ENCODE measurements at places on chromosomes 7 and 10. TPM values are rescaled to one million over a fixed set of nuclear protein-coding genes. Genes with fewer than 3 reads are reported as not detected.

The CFAP46 gene
- 0.32 TPM for polyA plus RNA-seq

GRCh38 chr7:18896343-18896975, 221.0 kb downstream of the TWIST1 start:
- DNase-seq: no peak

GRCh38 chr10:1712314-1712713, 25.0 kb downstream of the ADARB2 start:
- no peak for DNase-seq

GRCh38 chr10:77007834-77008233, 629.8 kb downstream of the KCNMA1 start:
- no peak for DNase-seq
